Hypothalamus (tissue), 51 donors: ENCODE measurements at places on chromosomes 2 and 18.

- no peak for DNase-seq
Measured at GRCh38 chr18:56598422-56598821, 40.0 kb downstream of the TXNL1 start.

DNA sequence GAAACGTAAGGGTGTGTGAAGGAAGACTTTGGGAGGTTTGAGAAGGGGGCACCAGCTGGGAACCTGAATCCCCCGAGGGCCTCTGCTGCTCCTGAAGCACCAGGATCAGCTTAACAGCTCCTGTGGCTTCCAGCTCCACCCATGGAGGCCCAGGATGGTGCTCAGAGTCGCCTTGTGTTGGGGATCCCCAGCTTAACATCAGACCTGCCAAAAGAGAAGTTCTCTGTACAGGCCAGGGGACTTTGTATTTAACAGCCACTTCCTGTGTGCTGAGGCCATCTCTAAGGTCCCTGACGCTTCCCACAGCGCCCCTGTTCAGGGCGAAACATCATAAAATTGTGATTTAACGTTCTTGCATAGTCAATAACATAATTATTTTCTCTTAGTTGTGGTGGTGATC lies 77.5 kb downstream of the NCK2 start:
- no peak for DNase-seq

DNA sequence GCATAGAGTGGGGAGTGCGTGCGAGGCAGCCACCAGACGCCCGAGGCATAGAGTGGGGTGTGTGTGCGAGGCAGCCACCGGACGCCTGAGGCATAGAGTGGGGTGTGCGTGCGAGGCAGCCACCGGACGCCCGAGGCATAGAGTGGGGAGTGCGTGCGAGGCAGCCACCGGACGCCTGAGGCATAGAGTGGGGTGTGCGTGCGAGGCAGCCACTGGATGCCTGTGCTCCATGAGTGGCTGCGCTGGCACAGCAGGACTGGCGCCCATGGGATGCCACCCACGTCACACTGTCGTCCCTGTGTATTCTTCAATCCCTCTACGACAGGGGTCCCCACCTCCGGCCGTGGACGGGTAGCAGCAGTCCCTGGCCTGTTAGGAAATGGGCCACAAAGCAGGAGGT lies 221.9 kb downstream of the HDAC4 start:
- no peak for DNase-seq

DNA sequence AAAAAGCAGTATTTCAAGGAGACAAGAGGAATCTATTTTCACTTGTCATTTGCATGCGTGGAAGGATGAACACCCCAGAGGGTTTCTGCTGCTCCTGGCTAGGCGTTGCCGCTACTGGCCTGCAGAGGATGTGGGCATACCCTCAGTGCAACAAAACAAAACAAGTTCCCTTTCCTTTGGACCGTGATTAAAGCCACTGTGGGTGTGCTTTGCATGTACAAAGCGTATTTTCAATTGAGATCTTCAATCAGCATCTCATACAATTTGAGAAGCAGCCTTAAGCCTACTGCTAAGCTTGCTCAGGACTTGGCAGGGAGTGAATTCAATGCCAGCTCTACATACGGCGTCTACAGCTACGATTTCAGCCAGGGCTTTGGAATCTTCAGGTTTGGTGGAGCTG lies 298.4 kb downstream of the LPIN1 start:
- no peak for DNase-seq

DNA sequence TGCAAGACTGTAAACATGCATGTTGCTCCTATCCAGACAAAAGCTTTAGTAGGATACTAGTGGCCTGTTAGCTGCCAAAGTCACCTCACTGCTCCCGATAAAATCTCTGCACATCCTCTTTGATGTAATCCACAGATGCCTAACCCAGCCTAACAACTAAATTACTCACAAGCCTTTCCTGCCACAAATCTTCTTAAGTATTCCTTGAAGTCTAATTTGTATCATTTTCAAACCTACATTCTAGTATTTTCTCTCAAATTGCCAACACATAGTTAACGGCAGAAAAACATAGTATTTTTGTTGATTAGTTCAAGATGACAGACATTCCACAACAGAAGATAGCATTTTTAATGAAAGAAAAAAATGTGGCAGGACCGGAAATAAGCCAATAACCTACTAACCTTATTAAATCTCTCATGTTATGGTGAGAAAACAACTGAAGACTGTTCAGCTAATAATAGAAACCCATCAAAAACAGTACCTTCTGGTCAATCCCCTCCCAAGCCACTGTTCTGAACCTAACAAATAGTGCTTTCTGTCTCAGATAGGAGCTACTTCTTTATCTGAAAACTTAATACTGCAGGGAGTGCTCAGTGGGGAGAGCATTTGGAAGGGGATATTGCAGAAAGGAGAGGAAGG lies at the start of gene MPP4:
TSS of gene MPP4 (minus strand) at position 57 of the 639 bp plus-strand sequence. CDS start 4,690 bp downstream, outside the sequence.
- no peak for DNase-seq

GRCh38 chr18:4017480-4017879 lies 437.6 kb downstream of the DLGAP1 start:
- DNase-seq: no peak

- no peak for DNase-seq
Measured at GRCh38 chr2:130728007-130728454, 839 bp upstream of the GPR148 start.

GRCh38 chr18:61256291-61256690 lies 76.9 kb upstream of the CDH20 start:
- DNase-seq: no peak

DNA sequence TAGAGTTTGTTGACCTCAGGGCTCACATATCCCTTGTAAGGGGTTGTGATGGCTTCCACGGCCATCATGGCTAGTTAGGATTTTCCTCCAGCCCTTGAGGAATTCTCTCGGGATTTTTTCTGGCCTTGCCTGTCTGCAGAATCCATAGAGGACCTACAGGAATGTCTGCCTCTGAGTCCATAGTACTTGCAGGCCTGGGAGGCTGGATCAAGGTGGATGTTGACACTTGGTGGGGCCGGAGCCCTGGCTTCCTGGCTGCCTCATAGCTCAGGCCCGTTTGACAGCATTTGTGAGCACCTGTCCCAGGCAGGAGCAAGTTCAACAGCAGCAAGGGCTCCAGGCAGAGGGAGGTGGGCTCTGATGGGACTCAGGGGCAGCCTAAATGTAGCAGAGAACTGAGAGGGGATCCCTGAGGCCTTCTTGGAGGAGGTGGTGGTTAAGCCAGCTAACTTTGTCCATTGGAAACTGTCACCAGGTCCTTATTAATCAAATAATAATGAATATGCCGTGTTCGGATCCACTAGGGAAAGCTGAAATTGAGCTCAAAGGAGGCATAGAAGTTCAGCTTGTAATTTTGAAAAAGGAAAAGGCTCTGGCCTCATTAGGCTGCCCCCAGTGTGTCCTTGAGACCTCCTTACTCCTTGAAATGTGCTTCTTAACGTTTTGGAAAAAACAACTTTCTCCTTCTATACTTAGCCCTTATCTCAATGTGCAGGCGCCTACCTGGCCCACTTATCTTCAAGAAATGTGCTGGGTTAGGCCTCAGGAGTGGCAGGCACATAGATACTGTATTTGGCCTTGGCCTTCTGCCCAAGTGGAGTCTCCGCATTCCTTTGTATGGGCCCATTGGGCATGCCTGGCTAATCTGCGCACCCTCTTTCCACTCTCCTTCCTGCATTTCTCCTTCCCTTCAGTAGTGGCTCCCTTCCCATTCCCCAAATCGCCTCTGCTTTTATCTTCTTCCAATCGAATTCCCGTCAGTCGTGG lies 66.9 kb downstream of the HPCAL1 start:
- DNase-seq: no peak

DNA sequence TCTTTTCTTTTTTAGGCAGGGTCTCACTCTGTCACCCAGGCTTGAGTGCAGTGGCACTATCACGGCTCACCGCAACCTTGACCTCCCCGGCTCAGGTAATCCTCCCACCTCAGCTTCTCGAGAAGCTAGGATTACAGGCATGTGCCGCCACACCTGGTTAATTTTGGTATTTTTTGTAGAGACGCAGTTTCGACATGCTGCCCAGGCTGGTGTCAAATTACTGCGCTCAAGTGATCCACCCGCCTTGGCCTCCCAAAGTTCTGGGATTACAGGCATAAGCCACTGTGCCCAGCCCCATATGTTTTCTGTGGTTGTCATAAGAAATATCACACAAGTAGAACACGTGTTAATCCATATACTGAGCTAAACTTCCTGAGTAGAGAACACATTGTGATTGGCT lies 14.6 kb downstream of the ENOSF1 start:
- DNase-seq: no peak

DNA sequence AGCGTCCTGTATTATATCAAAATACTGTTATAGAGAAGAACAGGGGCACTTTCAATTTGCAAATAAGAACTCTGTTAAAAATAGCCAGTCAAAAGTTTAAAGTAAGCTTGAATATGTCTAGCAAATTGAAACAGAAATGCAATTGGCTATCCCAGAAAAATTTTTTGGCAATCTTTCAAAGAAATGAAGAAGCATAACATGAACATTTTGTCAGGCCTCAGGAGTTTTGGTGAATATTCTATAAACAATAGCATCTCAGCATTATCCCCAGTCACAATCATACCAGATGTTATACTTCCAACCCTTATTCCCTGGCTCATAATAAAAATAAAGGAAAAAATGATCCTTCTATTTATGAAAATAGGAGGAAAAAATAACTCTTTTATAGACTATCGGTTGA lies 252.4 kb downstream of the GRB14 start:
- no peak for DNase-seq

DNA sequence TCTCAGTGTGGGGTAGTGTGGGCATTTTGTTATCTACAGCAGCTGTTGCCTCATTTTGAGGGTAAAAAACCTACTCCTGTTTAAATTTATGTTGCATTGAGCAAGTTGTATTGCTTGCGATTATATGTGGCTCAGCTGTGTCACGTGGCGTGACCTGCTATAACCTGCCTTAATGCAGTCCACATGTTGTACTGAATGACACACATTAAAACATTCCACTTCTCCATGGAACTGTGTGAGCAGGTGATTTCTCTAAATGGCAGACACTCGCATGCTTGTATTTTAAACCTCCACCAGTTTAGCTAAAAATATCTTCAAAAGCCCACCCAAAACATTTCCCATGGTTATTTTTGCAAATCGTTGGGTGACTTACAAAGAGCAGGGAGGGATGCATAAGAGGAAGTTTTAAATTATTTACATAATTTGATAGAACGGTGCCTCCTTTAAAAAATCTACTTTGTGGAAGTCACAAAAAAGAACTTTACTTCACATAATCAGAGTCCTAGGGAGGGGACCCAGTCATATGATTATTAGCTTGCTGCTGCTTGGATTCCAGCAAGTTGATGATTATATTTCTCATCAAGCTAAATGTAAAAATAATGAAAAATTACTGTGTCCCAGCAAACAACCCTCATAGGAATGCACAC lies 163.3 kb upstream of the ZEB2 start:
- DNase-seq: no peak

DNA sequence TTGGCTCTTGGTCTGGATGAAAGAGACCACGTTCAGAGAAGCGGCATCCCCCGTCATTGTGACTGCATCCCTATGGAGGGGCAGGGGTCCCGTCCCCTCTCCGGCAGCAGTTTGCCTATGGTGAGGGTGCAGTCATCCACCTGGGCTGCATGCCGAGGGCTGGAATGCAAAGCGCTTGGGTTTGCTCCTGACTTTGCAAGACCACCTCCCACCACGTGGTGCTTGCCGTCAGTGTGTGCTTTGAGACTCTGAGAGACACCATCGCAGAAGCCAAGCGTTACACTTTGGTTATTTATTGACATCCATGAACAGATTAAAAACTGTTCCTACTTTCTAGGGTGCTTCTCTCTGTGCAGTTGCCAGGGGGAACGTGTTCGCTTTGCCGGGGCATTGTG lies 59.5 kb downstream of the SH3RF3 start:
- no peak for DNase-seq

DNA sequence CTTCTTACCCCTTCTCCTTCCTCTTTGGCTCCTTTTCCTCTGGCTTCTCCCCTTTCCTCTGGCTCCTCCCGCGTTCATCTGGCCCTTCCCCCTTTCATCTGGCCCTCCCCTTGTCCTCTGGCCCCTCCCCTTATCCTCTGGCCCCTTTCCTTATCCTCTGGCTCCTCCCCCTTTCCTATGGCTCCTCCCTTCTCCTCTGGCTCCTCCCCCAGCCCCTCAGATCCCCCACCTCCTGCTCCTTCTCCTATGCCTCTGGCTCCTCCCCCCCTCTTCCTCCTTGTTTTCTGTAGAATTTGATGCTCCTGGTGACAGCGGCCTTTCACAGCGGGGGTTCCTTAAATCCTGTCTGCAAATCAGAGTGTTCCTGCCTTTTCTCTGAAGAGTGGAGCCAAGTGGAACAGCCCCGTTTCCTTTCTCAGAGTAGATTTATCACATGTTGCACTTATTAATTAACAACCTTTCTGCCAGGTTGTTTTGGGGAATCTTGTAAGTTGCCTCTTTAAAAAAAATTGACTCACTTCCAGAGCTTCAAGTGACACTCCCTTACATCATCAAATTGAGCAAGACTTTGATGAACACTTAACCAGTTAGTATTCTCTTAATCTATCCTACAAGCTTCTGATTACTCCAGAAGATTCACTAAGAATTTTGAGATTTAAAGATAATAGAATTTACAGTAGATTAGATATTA lies 27.9 kb downstream of the FABP1 start:
- no peak for DNase-seq

GRCh38 chr18:46061387-46061786 lies 10.7 kb downstream of the PSTPIP2 start:
- DNase-seq: no peak

DNA sequence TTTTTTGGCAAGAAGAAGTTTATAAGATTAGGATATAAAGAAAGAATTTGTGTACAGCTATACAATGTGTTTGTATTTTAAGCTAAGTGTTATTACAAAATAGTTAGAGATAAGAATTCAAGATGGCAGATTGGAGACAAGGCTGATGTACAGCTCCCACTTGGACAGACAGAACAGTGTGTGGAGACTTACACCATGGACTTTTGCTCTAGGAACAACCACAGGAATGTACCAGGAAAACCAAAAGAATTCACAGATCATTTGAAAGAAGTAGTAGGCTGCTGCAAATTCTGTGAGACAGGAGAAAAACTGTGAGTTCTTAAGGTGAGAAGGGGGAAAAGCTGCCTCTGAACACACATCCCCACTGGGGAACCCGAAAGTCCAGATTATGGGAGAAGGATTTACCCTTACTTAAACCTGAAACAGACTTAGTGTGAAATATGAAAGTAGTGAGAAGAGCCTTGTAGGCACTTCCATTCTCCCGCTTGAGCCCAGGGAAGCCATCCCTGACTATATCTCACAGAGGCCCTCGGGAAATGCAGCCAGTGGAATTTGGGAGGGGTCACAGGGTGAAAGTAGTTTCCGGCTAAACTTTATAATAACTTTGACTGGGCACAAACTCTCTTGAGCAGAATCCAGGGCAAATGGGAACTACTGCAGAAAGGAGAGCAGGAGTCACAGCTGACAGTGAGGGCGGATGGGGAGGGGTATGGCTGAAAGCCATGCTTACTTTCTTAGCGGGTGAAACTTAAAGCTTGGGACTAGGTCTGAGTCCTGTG lies 11.6 kb upstream of the RPRD1A start:
- no peak for DNase-seq

GRCh38 chr18:76885001-76885400 lies 62.6 kb downstream of the ZNF236 start:
- no peak for DNase-seq

DNA sequence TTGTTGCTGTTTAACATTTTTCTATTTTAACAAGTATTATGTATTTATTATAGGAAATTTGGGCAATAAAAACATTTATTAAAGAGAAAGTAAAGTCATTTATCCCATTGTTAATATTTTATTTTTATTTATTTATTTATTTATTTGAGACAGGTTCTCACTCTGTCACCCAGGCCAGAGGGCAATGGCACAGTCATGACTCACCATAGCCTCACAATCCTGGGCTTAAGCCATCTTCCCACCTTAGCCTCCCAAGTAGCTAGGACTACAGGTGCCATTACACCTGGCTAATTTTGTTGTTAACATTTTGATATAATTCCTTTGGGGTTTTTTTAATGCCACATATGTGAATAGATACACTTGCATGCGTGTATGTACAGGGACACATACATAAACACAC lies 165.9 kb upstream of the STON1 start:
- no peak for DNase-seq
